Stimulated activated naive CD4-positive, alpha-beta T cell treated with Interleukin-2 at 50 U/mL for 16 hours (primary cell): ENCODE measurements at places on chromosomes 2 and 18.

- DNase-seq, result no peak
These were observed 255.9 kb upstream of the ERBB4 start for GRCh38 chr2:212794471-212794870.

- DNase-seq, result no peak
These were observed 99.6 kb upstream of the LHCGR start for GRCh38 chr2:48855142-48855541.

DNA sequence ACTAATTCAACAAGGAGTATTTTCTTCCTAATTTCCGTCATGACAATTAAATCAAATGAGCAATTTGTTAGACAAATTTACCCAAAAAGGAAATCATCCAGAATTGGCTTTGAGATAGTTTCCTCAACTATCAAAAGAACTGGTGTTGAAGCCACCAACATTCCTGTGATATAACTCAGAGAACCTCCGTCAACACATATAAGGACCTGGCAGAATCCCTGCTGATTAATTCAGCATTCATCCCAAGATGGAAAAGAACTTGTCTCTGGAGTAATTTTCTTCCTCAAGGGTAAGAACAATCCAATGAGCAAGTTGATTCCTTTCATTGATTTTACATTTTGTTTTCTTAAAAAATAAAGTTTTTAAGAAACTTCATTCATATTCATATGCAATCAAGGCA, 62.0 kb downstream of the MBD2 start:
- no peak for DNase-seq

DNA sequence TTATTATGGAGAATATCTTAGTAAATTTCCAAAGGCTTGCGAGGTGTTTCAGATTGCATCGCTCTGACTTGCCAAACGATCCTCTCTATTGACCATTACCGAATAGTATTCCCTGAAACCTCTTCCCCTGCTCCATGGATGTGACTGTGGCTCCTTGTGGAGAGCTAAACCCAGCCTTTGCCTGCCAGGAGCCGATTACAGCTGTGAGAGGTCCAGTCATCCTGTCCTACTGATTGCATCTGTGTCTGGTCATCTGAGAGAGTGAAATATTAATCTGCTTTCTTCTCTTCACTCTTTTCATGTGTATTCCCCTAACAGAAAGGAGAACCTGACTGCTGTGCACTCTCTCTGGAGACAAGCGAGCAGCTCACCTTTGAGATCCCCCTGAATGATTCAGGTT, 523.9 kb upstream of the NRP2 start:
- DNase-seq, result no peak

DNA sequence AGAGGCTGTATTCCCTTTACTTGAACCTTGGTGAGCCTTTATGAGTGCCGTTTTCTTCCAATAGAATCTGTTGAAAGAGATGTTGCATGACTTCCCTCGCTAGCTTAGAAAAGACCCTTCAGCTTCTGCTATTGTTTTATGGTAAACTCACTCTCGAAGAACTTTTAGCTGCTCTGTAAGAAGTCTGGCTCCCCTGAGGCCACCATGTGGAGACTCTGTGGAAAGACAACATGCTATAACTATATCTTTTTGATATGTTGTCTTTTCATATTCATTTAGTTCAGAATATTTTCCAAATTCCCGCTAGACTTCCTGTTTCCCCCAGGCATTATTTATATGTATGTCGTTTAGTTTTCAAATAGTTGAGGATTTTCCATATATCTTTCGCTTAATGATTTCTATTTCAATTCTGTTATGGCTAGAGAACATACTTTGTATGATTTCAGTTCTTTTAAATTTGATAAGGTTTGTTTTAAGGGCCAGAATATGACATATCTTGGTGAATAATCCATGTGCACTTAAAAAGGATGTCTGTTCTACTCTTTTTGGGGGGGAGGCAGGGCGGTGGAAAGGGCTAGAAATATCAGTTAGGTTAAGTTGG, 64.1 kb downstream of the PTPN4 start:
- DNase-seq, result no peak

DNA sequence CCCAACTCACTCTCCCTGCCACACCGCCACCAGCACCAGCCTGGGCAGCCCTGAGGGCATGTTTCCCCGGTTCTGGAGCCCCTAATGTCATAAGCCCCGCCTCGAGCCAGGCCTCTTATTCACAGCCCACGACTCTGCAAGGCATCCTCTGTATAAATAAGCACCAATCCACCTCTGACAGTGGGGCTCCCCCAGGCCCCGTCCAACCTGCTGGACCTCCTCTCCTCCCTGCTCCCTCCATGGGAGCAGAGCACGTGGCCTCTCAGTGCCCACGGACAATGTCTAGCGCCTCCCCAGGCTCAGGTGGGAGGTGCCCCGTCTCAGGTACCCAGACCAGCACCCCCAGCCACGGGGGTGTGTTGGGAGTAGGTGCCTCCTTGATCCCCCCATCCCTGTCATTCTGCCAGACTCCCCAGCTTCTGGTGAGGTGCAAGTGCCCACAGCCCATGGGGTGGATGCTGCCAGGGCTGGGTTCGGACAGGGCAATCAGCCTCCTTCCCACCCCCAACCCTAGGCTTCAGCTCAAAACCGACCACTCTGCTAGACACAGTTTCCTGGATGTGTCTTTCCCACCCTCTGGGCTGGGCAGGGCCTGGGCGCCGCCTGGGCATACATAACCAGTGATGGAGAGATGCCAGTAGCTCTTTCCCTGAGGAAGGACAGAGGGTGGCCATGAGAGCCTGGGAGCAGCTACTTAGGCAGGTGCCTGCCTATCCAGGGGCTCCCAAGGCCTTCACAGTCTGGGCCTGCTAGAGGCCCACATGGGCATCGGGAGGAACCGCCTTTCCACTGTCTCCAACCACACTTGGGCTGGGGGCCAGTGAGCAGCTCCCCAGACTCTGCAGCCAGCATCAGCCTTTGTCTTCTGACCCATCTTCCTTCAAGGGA, 1.6 kb upstream of the ADRA2B start:
- no peak for DNase-seq

GRCh38 chr2:39080152-39080551, 40.7 kb downstream of the SOS1 start:
- DNase-seq, result no peak

GRCh38 chr2:241966647-241967466, 97.3 kb downstream of the RTP5 start:
- no peak for DNase-seq

GRCh38 chr2:151904021-151904420, 75.8 kb upstream of the ARL5A start:
- DNase-seq, result no peak

DNA sequence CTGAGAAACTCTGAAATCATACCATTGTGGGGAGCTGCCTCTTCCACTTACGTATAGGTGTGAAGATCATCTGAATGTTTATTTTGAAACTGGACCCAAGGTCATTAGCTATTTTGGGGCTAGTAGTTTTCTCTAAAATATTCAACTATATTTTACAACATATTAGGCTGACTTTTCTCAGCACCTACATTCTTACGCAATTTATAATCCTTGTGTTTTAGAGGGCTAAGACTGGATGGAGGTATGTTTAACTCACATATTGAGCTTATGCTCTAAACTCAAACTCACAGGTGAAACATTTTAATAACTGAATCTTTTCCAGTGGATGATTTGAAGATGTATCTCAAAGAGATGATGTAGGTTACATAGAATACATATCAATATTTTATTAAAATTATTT, 49.2 kb downstream of the EFEMP1 start:
- no peak for DNase-seq

- DNase-seq, result no peak
These were observed 39.4 kb downstream of the SLC14A2 start for GRCh38 chr18:45654677-45655076.

- no peak for DNase-seq
These were observed 6.4 kb downstream of the MYL12B start for GRCh38 chr18:3268306-3268705.

DNA sequence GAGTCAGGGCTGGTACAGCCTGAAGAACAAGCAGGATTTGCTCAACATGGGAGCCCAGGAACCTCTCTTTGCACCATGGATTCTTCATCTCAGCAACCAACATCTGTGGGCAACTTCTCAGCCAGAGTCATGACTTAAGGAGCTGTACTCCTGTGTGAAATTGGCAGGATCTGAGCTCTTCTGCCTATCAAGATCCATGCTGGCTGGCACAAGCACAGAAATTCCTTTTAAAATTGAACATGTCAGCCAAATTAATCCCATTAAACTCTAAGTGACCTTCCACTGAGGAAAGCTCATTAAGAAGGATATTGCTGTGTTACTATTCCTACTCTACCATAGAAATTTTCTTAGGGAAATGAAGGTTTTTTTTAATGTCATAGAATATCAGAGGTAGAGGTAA, 110.5 kb upstream of the SCG2 start:
- no peak for DNase-seq

- no peak for DNase-seq
These were observed 283.0 kb downstream of the TMX3 start for GRCh38 chr18:68431922-68432198.

- no peak for DNase-seq
These were observed 188.8 kb upstream of the CWC22 start for GRCh38 chr2:180195847-180196246.

GRCh38 chr2:213064099-213064498, 87.3 kb downstream of the IKZF2 start:
- DNase-seq, result no peak

- DNase-seq, result no peak
These were observed 40.3 kb downstream of the MEX3C start for GRCh38 chr18:51157215-51157614.

DNA sequence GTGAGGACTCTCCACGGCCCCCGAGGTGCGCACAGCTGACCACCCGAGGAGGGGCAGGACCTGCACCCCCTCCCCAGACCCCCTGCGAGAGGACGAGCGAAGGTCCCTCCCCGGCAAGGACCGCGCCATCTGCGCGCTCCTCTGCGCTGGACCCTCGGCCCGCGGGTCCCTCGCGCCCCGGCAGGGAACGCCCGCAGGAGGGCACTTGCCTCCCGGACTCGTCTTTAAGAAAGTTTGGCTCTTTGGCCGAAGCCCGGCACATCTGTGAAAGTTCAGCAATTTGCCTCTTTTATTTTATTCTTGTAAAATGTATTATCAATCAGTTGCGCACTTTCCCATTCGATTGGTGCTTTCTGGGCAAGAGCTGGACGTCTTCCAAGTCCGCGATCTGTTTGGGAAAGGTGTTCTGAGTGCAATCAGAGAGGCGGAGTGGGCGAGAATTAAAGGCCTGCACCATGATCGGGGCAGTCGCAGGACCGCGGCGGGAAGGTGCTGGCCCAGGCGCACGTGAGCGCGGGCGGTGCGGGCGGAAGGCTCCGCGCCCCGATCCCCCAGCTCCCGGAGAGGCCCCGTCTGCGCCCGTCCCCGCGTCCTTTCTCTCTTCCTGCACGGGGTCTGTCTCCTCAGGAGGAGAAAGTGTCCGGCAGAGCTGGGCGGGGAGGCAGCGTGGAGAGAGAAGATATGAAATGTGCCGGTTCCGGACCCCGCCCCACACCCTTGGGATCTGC, 1.6 kb upstream of the ALKAL2 start:
- DNase-seq, result no peak

DNA sequence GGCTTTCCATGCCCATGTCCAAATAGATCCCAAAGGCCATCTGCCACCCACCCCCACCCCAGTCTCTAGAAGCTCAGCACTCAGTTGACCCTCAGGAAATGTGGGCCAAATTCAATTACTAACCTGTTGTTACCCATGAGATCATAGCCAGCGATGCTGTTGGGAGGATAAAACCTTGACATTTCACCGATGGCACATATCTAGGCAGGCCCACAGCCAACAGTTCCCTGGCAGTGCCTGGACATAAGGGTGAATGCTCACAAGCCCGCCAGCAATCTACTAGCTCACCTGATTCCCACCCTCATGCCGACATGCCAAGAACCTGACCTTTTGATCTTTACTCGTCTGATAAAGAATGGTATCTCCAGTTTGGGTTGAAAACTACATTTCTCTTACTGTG, 11.8 kb upstream of the ACOXL start:
- DNase-seq, result no peak

DNA sequence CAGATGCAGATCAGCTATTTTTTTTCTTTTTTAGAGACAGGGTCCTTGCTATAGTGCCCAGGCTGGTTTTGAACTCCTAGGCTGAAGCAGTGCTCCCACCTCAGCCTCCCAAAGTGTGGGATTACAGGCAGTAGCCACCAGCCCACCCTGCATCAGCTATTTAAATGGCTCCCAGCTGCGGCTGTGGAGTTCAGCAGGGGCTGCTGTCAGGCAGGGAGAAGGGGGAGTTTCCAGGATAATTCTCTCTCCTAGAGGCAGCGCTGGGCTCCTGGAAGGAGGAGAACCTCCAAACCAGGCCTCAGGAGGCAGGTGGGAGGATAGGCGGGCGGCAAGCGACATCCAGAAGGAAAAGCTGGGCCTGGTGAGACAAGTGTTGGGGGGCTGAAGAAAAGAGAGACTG, 65.7 kb downstream of the ACTR2 start:
- DNase-seq, result no peak

- DNase-seq, result no peak
These were observed 66.3 kb downstream of the UXS1 start for GRCh38 chr2:106127776-106128268.

DNA sequence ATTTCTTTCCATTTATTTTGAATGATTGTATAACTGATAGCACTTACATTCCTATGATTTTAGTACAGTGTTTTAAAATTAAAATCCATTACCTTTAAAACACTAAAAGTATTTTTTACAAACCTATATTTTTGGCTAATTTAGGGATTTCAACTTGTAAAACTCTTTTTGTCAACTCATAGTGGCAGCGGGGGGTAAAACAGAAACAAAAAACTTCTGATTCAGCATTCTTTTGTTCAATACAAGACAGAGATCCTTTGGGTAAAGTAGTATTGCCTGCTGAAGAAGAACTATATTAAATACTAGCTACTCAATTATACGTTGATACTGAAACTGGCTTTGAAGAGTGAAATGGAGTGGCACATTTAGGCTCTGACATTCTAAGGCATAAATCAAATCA, 437.4 kb upstream of the CDH19 start:
- DNase-seq, result no peak

DNA sequence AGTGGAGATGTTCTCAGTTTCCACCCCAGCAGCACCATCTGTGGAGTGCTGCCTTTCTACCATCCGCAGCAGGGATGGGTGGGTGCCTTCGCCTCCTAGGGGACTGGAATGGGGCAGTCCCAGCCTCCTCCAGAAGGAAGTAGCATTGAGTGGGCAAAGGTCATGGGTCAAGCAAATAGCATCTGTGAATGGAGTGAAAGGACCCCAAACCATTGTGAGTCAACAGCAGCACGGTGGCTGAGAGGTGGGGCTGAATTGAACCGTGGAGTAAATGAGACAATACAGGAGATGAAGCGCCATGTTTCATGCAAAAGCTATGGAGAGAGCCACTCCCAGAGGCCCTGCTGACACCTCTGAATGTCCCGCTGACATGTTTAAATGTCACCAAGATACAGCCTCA, 9.7 kb downstream of the GPR55 start:
- no peak for DNase-seq
